ENCODE measurements at places on chromosomes 4 and X. TPM values are rescaled to one million over a fixed set of nuclear protein-coding genes. Genes with fewer than 3 reads are reported as not detected.

PNMA6F gene
- total RNA-seq, result not detected

NMU gene
- total RNA-seq, result 5.1 TPM

AMMECR1 gene
- total RNA-seq, result 9.4 TPM

NAP1L3 gene
- total RNA-seq, result 19.1 TPM

PNMA5 gene
- not detected for total RNA-seq

MAP3K15 gene
- 0.57 TPM for total RNA-seq

CYBB gene
- total RNA-seq, result not detected

GATA1 gene
- total RNA-seq, result not detected

HTATSF1 gene
- 73.5 TPM for total RNA-seq

ESX1 gene
- 10.8 TPM for total RNA-seq

HTR2C gene
- 0.86 TPM for total RNA-seq

DNA sequence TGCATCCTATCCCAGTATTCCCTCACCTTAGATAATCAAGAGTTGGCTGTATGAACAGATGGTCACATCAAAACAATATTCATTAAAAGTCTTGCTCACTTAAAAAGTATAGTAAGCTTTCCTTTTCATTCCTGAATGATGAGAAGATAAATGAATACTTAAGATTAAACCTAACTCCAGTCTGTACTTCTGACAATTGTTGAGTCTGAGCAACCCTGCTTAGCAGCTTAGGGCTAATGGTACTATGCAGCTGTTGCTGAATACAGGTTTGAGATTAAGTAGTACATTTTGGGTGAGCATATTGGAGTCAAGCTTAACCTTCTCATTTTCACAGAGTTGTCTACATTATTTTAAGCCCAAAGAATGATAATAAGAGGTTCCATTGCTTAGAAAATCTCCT is 121.7 kb upstream of the ETNPPL start:
- DNase-seq, result no peak

DNA sequence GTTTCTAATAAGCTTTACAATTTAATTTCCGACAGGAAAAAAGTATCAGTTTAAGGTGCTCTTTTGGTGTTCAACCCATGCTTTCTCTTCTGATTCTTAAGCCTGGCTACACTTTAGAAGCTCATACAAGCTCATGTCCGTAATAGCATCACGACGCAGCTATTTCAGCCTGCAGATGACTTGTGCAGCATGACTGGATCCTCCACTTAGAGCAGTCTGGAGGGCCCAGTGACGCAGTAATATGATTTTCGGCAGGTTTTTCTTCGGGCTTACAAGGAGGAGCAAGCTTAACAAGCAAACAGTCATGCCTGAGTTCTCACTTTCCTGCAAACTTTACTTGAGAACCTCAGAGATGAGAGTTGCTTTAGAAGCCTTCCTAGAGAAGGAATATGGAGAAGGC is 85.3 kb upstream of the MAML3 start:
- DNase-seq, result no peak

DNA sequence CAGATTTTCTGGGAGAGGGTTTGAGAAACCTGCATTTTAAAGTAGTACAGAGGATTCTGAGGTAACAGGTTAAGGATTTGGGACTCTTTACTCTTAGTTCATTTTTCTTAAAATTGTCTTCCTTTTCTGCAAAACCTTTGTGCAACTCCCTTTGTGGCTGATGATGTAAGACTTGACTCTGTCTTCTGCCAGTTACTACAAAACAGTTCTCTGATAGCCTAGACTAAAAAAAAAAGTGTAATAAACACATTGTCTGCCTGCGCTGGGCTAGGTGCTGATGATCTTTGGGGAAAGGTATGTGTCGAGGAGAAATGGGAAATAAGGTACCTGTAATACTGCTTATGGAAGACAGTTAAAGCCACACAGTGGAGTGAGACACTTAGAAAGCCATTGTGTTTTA is 28.7 kb downstream of the IL13RA1 start:
- DNase-seq, result no peak

- DNase-seq, result no peak
These were observed 14.7 kb upstream of the NAA11 start for GRCh38 chr4:79340568-79340967.

DNA sequence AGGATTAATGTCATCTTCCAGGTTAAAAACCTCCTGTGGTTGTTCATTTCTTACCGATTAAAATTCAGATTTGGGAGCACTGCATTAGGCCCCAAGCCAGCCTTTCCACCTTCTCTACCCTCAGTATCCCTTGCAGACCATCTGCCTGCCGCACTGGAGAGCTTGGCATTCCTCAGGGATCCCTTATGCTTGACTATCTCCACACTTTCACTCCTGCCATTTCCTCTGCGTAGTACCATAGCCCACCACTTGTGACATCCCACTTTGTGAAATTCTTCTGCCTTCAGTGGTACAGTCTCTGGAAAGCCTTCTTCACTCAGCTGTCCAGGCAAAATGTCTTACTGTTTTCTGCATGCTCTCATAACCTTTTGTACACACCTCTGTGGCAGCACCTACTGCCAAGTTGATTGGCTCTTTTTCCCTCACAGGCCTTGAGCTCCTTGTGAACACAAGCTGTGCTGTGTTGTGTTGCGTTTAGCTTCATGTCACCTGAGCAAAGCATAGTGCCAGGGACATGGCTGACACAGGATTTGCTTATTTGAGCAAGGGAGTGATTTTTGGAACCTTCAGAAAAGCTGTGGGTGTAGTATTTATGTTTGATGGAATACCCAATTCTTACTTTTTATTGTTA is 156.4 kb downstream of the ARX start:
- DNase-seq, result no peak

- no peak for DNase-seq
These were observed 23.3 kb downstream of the MRFAP1 start for GRCh38 chr4:6663596-6664393.

GRCh38 chrX:149275836-149276235 is 229.3 kb downstream of the IDS start:
- DNase-seq, result no peak

DNA sequence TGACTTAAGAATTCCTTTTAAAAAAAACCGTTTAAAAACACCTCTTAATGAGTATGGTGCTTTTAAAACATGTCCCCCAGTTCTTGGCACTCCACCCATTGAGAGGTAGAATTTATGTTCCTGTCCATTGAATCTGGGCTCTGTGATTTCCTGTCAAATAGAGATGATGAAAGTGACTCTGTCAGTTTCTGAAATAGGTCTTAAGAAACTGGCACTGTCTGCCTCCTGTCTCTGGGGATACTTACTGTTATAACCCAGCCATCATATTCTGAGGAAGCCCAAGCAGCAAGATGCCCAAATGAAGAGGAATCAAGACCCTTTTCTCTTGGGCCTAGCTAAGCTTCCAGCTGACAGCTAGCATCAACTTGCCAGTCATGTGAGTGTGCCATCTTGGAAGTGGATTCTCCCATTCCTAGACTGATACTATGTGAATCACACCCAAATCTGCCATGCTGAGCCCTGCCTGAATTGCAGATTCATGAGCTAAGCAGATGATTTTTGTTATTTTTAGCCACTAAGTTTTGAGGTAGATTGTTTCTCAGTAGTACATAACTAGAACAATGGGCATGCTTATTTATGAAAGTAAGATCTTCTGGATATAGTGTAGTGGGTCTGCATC is 22.8 kb downstream of the C4orf54 start:
- DNase-seq, result no peak

- no peak for DNase-seq
These were observed 52.0 kb downstream of the IRF2 start for GRCh38 chr4:184422378-184422777.

DNA sequence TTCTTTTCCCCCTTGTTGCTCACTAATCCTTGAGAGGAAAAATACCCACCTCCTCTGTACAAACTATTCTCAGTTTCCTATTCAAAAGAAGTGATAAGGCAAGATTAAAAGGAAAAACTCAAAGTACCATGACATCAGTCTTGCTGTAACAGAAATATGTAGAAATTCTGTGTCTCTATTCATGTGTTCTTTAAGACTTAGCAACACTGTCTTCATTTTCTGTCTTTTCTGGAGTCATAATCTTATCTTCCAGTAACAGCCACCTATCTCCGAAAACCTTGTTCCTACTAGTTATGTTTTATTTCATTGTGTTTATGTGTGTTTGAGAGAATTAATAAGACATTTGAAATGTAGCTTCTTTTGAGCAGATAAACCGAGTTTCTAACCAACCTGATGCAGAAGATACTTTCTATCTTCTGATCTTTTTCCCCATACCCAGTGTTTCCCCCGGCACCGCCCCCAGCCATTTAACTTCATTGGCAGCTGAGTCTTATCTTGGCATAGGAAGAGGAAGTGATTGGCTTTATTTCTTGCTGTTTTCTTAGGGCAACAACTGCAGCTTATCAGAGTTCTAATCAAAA is 8.0 kb downstream of the FAM241A start:
- no peak for DNase-seq

- DNase-seq, result no peak
These were observed 89.1 kb downstream of the AKAP4 start for GRCh38 chrX:50111742-50112141.

GRCh38 chr4:153649572-153649991 is 34.5 kb upstream of the TLR2 start:
- no peak for DNase-seq

DNA sequence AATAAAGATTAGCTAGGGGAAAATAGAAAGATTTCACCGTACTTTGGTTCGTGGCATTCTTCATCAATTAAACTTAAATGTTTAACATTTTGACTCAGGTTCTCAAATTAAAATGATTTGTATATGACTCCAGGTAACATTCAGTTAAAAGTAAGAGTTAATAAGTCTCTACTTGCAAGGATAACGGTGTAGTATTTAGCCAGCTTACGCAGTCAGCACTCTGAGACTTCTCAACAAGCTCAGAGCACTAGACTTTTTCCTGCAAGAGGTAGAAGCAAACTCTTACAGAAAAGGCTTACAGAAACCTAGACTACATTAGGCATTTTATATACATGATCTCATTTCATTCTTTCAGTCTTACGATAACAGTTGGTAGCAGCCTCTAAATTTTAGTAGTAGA is 96.4 kb upstream of the PPARGC1A start:
- DNase-seq, result no peak

GRCh38 chrX:50988649-50989048 is 78.1 kb downstream of the BMP15 start:
- DNase-seq, result peak; percentile 21

GRCh38 chr4:85829276-85830051 is 354.5 kb downstream of the ARHGAP24 start:
- no peak for DNase-seq

- DNase-seq, result no peak
These were observed 80.2 kb downstream of the SH2D1A start for GRCh38 chrX:124426288-124427169.

DNA sequence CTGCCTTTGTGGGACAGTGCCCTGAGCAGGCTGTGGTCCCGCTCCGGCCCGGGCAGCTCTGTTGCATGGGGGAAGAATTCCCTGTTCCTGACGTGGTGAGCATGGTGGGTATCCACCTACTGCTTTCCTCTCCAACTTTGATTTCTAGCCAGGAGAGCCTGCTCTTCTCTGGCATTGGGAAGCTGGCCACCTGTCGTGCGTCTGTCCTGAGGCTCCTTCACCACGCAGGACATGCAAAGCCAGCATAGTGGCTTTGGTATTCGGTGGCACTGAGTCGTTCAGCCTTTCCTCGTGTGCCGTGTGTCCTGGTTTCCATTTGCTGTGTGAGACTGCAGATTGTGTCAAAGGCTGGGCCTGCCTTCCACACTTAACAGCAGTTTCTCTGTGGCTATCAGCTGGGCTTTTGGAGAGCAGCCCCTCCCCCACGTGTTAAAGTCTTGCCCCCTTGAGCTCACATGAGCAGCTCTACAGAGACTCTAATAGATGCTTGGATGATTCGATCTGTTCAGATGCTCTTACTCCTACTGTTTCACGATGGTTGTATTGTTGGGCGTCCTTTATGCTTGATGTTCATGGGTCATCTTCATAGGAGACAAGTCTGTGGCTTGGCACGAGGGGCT is 46.3 kb upstream of the CLCN4 start:
- DNase-seq, result no peak

GRCh38 chrX:17185431-17185830 is 189.6 kb upstream of the NHS start:
- no peak for DNase-seq

- DNase-seq, result peak; percentile 67
These were observed 1.4 kb downstream of the HGFAC start for GRCh38 chr4:3442959-3443749.

- DNase-seq, result no peak
These were observed 258.9 kb downstream of the TENM3 start for GRCh38 chr4:182502064-182502463.

DNA sequence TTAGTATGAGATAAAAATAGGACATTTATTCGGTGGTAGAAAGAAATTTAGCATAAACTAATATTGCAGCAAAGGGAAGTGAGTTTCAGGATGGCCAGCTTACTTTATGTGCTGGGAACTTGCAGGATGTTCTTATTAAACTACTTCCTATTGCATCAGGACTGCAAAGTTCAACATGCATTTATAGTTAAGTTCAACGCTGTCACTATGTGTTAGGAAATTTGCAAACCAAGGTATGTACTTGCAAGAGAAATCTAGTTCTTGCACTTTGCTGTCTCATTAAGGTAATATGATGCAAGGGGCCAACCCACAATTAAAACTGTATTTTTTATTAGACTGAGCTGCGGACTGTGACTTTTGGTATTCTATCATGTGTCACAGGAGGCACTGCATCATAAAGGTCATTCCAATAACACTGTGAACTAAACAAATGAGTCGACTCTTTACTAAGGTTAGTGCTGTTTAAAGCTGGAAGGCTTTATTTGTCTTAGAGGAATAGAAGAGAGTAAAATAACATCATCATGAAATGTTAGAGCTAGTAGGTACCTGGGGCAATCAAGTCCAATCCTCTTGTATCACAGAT is 1525.7 kb upstream of the TENM3 start:
- no peak for DNase-seq

DNA sequence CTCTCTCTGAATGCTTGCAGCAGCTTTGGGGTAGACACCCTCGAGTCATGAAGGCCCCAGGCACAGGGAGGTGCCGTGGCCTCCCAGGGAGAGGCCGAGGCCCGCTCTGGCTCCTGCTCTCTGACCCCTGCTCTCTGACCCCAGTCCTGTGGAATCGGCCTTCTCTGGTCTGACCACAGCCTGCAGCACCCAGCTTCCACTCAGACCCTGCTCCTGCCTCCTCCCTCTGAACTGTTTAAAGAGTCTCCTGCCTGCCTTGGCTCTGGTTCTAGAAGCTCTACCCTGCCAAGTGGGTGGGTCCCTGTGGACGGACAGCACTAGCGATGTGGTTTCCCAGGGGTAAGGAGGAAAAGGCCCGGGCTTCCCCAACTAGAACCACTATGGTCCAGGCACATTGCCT is 78.2 kb upstream of the TMEM150C start:
- no peak for DNase-seq

DNA sequence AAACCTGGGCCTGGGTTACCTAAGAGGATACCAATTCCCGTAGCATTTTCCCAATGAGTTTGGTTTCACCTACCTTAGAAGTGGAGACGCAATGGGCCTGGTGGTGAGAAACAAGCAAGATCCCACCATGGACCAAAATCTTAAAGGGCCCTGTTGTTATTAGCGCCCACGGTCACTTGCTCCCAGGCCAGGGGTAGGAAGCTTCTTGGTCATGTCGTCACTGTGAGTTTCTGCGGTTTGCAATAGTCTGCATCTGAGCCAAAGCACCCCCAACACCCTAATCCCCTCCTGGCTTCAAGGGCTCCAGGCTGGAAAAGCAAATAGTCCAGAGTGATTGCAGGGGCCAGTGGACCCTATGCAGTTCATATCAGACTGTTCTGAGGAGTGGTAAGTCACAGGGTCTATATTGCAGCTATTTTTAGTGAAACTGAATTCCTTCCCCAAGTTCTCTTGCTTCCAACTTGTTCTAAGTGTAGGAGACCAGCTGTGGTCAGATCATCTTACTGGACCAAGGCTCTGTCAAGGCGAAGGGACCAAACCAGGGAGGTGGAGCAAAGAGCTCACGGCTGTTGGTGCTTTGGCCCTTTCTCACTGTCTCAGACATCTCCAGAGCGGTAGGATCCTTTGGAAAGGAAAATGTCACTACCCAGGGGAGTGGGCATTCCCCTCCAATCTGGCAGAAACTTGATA is 307.9 kb upstream of the F9 start:
- no peak for DNase-seq
